NCI-H2107 (cell line): ENCODE measurements at places on chromosomes 2 and 18.

- DNase-seq, result no peak
Measured at GRCh38 chr2:26008851-26009566, 24.9 kb upstream of the RAB10 start.

DNA sequence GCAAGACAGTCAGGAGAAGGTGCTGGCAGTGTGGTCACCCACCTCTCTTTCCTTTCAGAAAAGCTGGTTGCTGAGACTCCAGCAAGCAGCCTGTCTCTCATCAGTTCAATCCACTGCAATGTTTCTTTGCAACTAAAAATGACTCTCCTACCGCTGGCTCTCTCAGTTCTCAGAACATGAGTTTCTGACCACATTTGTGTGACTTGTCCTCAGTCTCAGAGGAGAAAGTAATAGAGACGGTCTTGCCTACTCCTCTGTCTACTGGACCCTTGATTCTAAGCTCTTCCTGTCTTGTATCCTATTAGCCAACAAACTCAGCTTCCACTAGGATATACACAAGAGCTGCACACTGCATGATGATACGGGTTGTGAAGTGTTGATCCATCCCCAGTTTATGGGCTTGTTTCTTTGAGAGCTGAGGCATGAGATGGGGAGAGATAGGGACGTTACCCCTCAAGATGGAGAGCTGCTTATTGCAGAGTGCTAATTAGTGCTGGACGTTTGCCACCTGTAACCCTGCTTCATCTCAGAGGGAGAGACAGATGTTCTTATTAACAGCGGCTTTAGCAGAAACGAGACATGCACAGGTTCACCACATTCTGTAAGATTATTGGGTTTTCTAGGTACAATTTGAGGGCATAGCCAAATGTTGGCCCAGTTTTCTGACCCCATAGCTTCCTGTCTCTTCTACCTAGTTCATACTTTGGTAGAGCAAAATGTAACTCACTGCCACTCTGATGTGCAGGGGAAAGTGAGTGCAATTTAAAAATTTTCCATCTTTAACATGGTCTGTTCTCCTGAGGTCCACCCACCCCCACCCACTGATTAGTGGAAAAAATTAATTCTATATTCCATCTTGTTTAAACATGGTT lies 32.4 kb upstream of the YWHAQ start:
- no peak for DNase-seq

DNA sequence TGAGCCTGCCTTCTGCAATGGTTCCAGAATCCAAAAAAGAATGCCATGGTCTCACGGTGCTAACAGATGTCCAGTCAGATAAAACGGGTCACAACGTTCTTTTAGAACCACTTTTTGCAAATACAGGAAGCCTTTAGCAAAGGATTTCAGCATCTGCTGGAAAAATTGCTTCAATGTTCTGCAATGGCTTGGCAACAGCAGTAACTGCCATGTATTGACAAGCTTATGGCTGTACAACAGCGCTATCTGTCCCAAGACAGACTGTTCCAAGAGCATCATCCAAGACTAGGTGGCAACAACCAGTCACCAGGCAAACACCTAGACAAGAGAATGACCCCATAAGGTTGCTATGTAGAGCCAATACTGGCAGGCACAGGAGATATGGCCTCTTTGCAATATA lies 37.6 kb upstream of the RIOK3 start:
- DNase-seq, result no peak

DNA sequence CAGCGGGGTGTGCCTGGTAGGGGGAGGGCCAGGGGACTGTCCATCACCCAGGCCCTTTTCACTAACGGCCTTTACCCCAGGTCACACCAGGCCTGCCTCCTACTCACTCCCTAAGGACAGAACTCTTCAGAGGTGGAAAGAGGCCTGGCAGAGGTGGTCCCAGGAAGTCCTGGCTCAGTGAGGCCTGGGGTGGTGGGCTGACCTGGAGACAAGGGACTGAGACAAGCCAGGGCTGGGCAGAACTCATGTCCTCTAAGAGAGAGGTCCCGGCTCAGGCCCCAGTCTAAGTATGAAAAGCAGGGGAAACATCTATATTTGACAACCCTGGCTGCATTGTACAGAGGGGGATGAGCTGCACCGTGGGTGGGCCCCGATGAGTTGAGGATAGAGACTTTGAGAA lies 65.9 kb upstream of the TEX51 start:
- DNase-seq, result no peak
